ENCODE measurements at places on chromosomes 12 and 14. TPM values are rescaled to one million over a fixed set of nuclear protein-coding genes. Genes with fewer than 3 reads are reported as not detected.

Gene PLD4
- polyA plus RNA-seq = 31.3 TPM

Gene RERGL
- 3.5 TPM for polyA plus RNA-seq

Gene RPGRIP1
- 0.46 TPM for polyA plus RNA-seq

Gene NPAS3
- 0.24 TPM for polyA plus RNA-seq

Gene CABP1
- 0.49 TPM for polyA plus RNA-seq

Gene RD3L
- polyA plus RNA-seq = not detected

Gene ARF3
- polyA plus RNA-seq = 31.2 TPM

Gene BAG5
- polyA plus RNA-seq = 9.3 TPM

Gene ISM2
- polyA plus RNA-seq = not detected

Gene RPL10L
- polyA plus RNA-seq = not detected

Gene MEG3
- 86.6 TPM for polyA plus RNA-seq

Gene ACOT6
- polyA plus RNA-seq = not detected

Gene FAM222A
- 5.2 TPM for polyA plus RNA-seq

Gene EFS
- 4.3 TPM for polyA plus RNA-seq

Gene SLC6A12
- polyA plus RNA-seq = 1.2 TPM

Gene PLEKHH1
- 0.56 TPM for polyA plus RNA-seq

Gene FOXA1
- not detected for polyA plus RNA-seq

Gene CDCA4
- polyA plus RNA-seq = 5.8 TPM

Gene SLC10A1
- not detected for polyA plus RNA-seq

Gene PMEL
- polyA plus RNA-seq = 0.29 TPM

Gene LETMD1
- polyA plus RNA-seq = 54.6 TPM

Gene CEP128
- 1.7 TPM for polyA plus RNA-seq

Gene FGF6
- not detected for polyA plus RNA-seq

Gene FOXN4
- polyA plus RNA-seq = not detected

Gene HCAR3
- polyA plus RNA-seq = 2.5 TPM

Gene AP1G2
- 176 TPM for polyA plus RNA-seq

Gene SLC6A15
- not detected for polyA plus RNA-seq

Gene INSM2
- polyA plus RNA-seq = 0.05 TPM

Gene PLEKHG7
- 0.62 TPM for polyA plus RNA-seq

Gene RGS6
- 0.20 TPM for polyA plus RNA-seq

All from spleen (tissue), 13 donors.